ENCODE measurements at places on chromosomes 2 and 18.

DNA sequence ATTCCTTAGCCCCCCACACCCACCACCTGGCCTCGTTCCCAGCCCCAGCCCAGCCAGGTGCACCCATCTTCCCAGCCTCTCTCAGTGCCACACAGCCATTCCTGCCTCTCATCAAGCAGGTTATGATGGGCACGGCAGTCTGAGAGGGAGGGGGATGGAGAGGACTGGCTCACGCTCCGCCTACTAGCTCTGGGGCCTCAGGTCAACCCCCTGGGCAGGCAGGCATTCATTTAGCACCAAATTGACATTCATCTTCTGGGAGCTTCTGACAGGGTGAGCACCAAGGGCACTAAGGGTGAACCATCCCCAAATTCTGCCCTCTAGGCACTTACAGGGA lies 66.2 kb upstream of the FOSL2 start:
- DNase-seq: no peak

- DNase-seq: no peak
Measured at GRCh38 chr2:84958135-84959059, 12.6 kb upstream of the KCMF1 start.

DNA sequence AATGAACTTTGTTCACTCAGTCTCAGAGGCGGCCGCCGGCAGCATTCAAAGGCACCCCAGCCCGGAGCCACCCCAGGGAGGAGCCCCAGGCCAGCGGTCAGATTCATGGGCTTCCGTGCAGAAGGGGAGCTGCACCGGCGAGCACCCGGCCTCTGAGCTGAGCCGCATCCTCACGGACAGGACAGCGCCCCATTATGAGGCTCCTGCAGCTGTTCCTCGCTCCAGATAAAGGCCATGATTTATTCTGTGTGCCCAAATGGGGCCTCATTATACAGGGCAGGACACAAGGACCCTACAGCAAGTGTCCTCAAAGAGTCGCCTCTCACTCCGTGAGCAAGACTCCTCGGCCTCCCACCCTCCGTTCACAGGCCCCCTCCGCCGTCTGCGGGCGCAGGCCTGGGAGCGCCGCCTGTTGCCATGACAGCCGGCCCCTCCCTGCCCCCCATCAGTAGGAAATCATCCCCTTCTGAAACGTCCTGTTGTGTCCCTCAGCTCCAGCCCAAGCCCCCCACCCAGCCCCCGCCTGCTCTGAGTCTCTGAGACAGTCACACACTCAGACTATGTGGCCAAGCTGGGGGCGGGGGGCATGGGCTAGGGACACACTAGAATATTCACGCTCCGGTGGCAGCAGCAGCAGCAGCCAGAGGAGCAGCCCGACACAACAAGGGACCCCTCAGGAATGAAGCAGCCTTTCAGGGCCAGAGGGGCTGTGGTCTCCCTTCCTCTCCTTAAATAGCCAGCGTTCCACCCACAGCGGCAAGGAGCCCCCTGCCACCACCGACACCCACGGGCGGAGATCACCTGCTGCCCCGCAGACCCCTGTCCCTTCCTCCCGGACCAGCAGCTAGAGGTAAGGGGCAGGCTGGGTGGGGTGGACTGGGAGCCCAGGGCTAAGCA lies at the start of gene GPR17:
TSS of gene GPR17 (plus strand) at position 759 of the 897 bp plus-strand sequence. CDS start 4,583 bp downstream, outside the sequence.
- no peak for DNase-seq

DNA sequence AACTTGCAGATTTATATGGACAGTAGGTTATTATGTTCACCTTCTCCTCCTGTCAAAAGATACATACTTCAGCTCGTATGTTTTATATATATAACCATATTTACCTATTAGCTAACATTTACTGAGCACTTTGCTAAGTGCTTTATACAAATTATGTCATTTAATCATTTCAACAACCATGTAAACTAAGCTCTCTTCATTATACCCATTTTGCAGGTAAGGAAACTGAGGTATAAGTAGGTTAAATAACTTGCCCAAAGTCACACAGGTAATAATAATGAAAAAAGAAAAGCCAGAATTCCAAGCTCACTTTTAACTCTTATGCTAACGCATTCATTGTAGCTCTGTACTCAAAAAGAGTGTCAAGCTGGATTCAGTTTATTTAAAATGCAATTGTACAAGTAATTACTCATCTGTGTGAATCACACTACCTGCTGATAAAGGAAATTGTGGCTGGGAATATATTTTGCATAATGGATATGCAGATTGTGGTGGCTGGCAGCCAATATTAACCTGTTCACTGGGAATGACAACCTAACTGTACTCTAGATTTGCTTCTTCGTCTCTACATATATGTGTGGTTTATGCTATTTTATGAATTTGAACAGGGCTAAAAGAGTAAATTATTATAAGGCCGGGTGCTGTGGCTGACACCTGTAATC lies 20.6 kb downstream of the SLC16A14 start:
- DNase-seq: no peak

- no peak for DNase-seq
Measured at GRCh38 chr2:2012505-2012904, 268.2 kb upstream of the PXDN start.

GRCh38 chr2:10844097-10844496 lies 31.5 kb upstream of the PDIA6 start:
- DNase-seq: no peak

GRCh38 chr18:74353169-74353775 lies 37.6 kb downstream of the C18orf63 start:
- DNase-seq: peak; percentile 19

DNA sequence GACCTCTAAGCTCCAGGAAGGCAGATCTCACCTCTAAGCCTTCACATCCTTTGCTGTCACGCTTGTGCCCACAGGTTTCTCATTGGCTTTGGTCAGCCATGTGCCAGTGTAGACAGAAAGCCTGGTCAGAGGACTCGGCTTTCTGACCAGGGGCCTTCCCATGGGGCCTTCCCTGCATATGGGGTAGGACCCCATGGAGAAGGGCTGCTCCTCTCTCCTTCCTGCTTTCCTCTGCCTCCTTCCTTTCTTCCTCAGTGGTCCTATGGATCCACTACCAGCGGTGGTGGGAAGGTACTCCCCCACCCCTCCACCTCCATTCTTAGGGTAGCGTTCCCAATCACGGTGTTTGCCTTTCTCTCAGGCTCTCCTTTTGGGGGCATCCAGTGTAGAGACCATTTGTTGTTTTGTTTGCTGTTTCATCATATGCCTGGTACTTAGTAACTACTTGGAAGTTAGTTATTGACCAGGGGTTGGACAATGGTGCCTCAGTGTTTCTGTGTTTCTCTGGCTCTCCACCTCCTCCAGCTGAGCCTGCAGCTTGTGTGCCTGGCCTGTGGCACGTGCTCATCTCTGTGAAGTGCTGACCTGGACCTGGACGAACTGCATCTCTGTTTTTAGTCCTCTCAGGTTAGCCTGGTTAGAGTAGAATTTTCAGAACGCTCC lies 71.6 kb downstream of the ZNF407 start:
- no peak for DNase-seq

DNA sequence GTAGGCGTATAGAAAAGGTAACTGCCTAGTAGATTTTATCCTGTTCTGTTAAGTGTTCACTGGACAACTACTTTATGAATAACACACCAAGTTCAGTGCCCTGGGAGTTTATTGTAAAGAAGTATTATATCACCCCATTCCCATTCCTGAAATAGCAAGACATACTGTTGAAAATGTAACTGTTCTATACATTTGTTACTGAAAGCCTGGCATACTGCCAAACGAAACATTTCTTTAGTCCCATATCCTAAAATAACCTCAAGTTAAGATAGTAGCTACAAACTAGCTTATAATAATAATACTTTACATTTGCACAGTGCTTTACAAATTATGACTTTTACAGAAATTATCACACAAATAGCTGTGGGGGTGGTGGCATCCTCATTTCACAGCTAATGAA lies 25.1 kb downstream of the SPDYA start:
- DNase-seq: no peak

DNA sequence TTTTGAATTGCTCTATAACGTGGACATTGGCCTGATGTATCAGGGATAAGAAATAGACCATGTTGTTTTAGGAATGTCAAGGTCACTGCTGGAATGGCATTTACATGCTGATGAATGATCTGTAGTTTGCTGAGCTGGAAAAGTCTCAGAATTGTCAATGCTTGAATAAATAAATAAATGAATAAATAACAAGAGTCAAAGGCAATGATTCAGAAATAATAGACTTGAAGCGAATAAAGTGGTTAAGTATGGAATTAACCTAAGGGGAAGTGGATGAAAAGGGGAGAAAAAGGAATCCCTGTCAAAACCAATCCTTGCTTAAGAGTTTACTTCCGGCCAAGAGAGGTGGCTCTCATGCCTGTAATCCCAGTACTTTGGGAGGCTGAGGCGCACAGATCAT lies 1620.0 kb downstream of the SUCLG1 start:
- DNase-seq: no peak

DNA sequence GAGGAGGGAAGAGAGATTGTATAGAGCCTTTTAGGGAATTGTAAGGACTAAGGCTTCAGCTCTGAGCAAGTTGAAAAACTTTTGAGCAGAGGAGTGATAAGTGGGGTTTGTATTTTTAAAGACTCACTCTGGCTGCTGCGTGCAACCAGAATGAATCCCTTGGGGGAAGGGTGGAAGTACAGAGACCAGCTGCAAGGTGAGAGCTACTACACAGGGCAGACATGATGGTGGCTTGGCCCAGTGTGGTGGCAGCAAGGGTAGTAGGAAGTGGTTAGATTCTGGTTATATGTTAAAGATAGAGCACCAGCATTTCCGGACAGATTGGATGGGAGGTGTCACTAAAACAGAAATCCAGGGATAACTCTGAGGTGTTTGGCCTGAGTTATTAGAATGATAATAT lies 10.1 kb upstream of the SESTD1 start:
- DNase-seq: no peak

DNA sequence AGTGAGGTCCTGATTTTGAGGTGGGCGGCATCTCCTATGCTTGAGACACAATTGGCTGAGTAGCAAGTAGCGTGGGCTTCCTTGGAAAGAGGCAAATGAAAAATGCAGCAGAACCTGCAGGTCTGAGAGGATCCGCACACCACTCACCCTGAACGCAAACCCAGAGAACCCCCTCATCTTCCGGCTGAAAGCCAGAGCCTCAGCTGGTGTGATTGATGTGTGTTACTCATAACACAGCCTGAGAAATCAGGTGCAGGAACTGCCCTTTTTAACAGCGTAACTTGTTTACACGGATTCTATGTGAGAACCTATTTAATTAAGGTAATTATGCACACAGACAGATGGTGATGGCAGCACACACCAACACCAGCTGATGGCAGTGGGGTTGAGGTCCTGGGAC lies 123.4 kb downstream of the MRO start:
- no peak for DNase-seq

DNA sequence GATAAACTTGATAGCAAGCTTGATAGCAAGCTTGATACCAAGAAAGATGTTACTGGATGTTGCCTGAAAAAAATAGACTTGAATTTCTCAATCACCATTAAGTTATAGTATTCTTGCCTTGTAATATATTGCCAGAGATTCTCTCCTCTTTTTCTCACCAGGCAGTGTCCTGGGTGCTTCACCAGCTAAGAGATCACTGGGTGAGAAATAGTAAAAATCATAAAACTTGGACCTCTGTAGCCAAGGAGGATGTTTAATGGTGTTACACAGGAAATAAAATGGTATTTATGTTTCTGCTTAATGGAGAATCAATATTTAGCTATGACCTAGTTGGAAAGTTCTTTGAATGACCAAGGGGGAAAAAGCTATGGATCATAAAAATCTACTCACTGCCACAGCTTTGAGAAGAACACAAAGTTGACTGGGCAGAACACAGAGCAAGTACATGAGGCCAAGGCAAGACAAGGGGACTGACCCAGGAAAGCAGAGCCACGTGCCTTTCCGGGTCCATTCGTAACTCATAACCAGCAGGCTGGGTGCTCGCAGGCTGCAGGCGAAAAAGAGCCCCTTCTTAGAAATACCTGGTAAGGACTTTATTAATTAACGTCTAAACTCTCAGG lies 129.4 kb upstream of the HNMT start:
- DNase-seq: no peak

- DNase-seq: no peak
Measured at GRCh38 chr2:226185616-226186211, 613.9 kb downstream of the IRS1 start.

DNA sequence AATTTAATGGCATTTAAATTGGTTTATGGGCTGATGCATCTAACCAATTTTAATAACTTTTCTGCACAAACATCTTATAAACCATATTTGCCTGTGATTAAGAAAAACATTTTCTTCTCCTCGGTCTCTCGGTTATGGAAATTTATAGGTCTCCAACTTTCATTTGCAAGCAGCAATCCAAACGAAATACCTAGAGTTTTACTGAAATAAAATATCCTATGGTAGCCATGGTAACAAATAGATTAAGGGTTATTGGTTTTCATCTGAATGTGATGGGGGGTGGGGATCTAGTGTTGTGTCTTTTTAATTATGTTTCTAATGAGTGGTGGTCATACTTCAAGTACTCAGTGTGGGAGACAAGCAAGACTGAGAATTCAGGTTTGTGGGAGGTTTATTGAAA lies 2.9 kb downstream of the KLHL29 start:
- DNase-seq: no peak

DNA sequence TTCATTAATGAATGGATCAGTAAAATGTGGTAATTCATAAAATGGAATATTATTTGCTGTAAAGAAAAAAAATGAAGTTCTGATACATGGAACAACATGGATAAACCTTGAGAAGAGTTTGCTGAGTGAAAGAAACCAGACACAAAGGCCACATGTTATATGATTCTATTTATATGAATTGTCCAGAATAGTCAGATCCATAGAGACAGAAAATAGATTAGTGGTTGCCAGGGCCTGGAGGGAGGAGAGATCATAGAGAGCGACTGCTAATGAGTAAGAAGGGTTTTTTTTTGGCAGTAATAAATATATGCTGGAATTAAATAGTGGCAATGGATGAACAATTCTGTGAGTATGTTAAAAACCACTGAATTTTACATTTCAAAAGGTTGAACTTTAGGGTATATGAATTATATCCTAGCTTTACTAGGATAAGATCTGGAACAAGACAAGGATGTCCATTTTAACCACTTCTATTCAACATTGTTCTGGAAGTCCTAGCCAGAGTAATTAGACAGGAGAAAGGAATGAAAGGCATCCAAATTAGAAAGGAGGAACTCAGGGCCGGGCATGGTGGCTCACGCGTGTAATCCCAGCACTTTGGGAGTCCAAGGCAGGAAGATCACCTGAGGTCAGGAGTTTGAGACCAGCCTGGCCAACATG lies 48.8 kb downstream of the MAPRE2 start:
- DNase-seq: no peak

- DNase-seq: no peak
Measured at GRCh38 chr2:80266231-80266630, 38.3 kb downstream of the LRRTM1 start.

- no peak for DNase-seq
Measured at GRCh38 chr2:72457801-72458516, 310.3 kb upstream of the CYP26B1 start.

DNA sequence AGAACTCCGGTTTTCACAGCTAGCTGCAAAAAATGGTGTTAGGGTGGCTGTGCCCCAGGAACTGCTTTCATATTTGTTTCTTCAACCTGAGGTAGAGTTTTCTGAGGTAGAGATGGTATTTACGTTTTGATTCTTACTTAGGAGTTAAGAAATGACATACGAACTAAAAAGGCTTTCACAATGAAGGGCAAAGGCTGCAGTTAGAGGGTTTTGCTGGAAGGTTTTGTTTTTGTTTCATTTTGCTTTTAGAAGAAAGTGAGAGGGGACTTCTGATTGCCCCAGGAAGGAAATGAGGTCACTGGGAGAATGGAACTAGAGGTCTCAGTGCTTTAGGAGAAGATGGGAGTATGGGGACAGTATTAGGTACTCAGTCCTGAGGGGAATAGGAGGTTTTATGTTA lies 15.5 kb downstream of the CDCA7 start:
- peak; percentile 13 for DNase-seq
